CD4-positive, alpha-beta T cell treated with Interleukin-4 for 1 hour (primary cell): ENCODE measurements at places on chromosomes 7 and 10.

DNA sequence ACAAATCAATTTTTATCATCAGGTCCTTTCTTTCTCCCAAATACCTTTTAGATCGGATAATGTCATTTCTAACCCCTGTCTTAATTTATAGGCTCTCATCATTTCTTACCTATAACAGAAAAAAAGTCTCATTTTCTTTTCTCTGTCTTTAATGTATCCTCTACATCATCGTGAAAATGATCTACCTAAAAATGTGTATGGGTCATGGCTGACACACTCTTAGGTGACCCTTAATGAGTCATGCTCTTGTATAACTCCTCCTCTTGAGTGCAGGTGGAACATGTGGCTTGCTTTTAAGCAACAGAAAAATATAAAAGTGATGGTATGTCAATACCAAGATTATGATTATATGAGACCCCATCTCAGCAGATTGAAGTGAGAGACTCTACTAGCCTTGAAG is 139.4 kb downstream of the SEMA3C start:
- DNase-seq = no peak

DNA sequence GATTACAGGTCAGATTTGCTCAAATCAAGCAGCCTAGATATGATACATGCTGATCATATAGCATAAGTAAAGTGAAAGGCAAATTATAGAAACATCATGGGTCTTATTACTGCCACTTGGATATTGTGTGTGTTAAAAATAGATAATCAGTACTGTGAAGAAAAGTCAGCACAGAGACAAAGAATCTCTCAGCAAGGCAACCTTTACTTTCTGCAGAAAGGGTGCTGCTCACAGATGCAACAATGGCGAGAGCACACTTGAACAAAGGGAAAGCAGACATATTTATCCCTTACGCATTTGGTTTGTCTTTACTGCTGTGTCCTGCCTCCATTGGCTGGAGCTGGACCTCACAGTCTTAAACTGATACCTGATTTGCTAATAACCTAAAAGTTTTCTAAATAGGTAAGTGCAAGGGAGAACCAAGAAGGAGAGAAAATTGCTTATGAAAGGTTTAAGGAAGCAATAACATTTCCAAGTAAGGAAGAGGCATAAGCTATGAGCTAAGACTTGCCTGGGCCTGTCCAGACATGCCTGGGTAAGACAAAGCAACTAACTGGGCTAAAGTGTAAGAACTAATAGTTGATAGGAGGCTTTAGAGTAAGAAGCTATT is 1310.8 kb upstream of the LRRTM3 start:
- DNase-seq = no peak

DNA sequence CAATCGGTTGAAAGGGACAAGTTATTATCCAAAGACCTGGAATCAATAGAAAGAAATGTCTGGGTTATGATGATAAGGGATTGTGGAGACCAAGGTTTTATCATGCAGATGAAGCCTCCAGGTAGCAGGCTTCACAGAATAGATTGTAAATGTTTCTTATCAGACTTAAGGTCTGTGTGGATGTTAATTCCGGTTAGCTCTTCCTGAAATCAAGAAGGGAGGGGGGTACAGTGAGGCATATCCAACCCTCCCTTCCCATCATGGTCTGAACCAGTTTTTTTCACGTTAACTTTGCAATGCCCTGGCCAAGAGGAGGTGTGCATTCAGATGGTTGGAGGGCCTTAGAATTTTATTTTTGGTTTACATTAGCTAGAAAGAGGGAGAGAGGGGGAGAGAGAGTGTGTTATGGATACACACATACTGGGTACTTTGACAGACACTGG is 9.8 kb upstream of the LRRC61 start:
- no peak for DNase-seq

GRCh38 chr10:124643330-124644009 is 100.7 kb downstream of the FAM53B start:
- DNase-seq = no peak
